ENCODE measurements at places on chromosomes 16 and 17. TPM values are rescaled to one million over a fixed set of nuclear protein-coding genes. Genes with fewer than 3 reads are reported as not detected.

LSM12 gene
- 29.4 TPM for total RNA-seq

PIPOX gene
- total RNA-seq = 5.1 TPM

HEATR9 gene
- 1.9 TPM for total RNA-seq

ALDH3A2 gene
- 35.7 TPM for total RNA-seq

C1QTNF8 gene
- total RNA-seq = not detected

CUEDC1 gene
- not detected for total RNA-seq

GCGR gene
- total RNA-seq = 0.13 TPM

CCL4 gene
- total RNA-seq = 19.8 TPM

PTX4 gene
- total RNA-seq = not detected

TMEM100 gene
- total RNA-seq = not detected

ZNF423 gene
- 0.12 TPM for total RNA-seq

CHST5 gene
- 0.09 TPM for total RNA-seq

TAT gene
- not detected for total RNA-seq

CASKIN2 gene
- total RNA-seq = 0.28 TPM

SNRNP25 gene
- total RNA-seq = 11.4 TPM

OR2C1 gene
- total RNA-seq = 0.51 TPM

SLC47A1 gene
- total RNA-seq = 0.10 TPM

EVI2B gene
- 130 TPM for total RNA-seq

SLC16A6 gene
- 10.5 TPM for total RNA-seq

KRT27 gene
- total RNA-seq = not detected

VAMP2 gene
- total RNA-seq = 243 TPM

CFAP97D1 gene
- total RNA-seq = not detected

ZFP3 gene
- total RNA-seq = 8.8 TPM

C1QL1 gene
- not detected for total RNA-seq

ITGAD gene
- total RNA-seq = 0.70 TPM

EXOC7 gene
- 181 TPM for total RNA-seq

ZNF785 gene
- total RNA-seq = 11.7 TPM

OR4D1 gene
- total RNA-seq = 1.9 TPM

CD300LB gene
- total RNA-seq = not detected

MYH8 gene
- not detected for total RNA-seq

ARHGAP44 gene
- 0.38 TPM for total RNA-seq

SCARF1 gene
- total RNA-seq = 1.6 TPM

MMP2 gene
- total RNA-seq = 2.2 TPM

CETP gene
- total RNA-seq = not detected

CTRB1 gene
- total RNA-seq = not detected

CTCF gene
- total RNA-seq = 69.0 TPM

PRSS21 gene
- 2.4 TPM for total RNA-seq

SLC16A11 gene
- total RNA-seq = 1.8 TPM

MYO15B gene
- total RNA-seq = 283 TPM

CA5A gene
- not detected for total RNA-seq

CACNB1 gene
- total RNA-seq = 21.7 TPM

KRT9 gene
- not detected for total RNA-seq

CALB2 gene
- not detected for total RNA-seq

CLCN7 gene
- total RNA-seq = 82.8 TPM

C1QTNF1 gene
- 0.10 TPM for total RNA-seq

DOC2A gene
- total RNA-seq = 0.33 TPM

Data from T-cell (primary cell).